Hematopoietic multipotent progenitor cell treated with erythropoietin and hydrocortisone succinate and interleukin-3 and kit ligand, for 6 days (in vitro differentiated cells): ENCODE measurements at places on chromosomes 6 and 20.

GRCh38 chr6:97423190-97423589 is 140.2 kb upstream of the MMS22L start:
- no peak for DNase-seq

GRCh38 chr20:4101271-4101670 is 85.9 kb upstream of the RNF24 start:
- no peak for DNase-seq

- no peak for DNase-seq
Measured at GRCh38 chr20:29741594-29741893, 1515.9 kb upstream of the DEFB115 start.

DNA sequence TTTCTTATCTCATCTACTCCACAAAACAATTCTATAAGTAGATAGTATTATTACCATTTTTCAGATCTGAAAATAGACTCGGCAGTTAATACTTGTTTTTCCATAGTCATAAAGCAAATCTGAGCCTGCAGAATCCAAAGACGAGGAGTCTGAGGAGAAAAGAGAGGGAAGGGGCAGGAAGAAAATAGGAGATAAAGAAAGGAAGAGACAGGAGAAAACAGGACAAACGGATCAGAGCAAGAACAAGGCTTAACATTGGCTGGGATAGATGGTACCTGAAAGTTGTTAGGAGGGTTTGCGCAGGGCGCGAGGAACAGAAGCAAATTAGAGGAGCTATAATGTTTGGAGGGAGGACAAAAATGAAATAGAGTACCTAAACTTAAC is 639 bp upstream of the PPIL1 start:
- no peak for DNase-seq

DNA sequence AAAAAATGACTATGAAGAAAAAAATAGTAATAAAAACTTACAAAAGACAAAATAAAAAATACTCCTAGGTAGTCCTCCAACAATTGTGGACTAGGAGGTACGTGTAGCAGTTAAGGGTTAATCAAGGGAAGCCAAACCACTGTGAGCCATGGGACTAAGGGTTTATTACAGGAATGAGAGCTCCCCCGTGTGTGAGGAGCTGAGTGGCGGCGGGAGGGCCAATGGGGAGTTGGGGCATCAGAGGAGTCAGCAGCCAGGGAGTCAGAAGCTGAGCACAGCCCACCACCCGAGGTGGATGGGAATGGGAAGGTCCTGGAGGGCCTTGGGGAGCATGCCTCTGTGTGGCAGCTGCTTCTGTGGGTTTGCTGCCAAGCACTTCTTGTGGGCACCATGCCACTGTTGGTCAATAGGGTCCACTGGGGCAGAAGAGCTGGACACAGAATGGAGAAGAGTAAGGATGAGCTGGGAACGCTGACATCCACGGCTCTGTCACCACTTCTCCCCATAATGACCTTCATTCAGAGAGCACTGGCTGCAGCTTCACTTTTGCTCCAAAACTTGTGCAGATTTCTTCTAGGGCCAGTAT is 373.3 kb downstream of the CDKAL1 start:
- no peak for DNase-seq

DNA sequence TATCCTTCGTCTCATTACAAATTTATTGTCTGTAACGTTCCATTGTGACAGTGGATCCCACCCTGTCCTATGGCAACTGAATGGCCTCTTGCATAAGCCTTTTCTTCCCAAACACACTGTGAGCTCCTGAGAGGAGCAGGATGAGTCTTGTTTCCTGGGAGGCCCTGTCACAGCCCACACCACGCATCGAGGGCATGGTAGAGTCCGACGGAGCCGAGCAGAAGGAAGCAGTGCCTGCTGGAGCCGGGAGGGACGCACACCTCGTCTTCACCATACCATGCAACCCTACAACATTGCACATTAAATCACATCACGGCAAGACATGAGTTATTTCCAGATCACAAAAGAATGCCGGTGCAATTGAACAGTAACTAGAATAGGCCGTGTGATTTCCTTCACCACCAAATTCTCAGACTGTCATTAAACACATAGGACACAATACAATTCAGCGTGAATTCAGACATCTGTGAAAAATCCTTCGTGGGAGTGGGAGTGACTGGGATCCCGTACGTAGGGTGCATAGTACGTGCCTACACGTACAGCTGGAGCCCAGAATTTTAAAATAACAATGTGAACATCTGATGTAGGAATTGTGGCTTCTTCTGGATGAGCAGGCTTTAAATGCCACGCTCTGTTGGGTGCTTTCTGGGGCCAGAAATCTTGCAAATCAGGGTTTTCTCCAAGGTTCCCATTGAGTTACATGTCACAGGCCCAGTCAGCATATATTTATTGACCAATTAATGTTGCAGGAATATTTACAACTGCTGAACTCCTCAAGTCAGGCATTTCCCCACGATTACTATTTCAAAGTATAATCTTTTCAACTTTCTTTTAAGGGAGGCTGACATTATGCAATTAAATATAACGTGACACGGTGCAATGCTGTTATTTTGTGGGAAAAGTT is 201.8 kb downstream of the TTLL2 start:
- no peak for DNase-seq

DNA sequence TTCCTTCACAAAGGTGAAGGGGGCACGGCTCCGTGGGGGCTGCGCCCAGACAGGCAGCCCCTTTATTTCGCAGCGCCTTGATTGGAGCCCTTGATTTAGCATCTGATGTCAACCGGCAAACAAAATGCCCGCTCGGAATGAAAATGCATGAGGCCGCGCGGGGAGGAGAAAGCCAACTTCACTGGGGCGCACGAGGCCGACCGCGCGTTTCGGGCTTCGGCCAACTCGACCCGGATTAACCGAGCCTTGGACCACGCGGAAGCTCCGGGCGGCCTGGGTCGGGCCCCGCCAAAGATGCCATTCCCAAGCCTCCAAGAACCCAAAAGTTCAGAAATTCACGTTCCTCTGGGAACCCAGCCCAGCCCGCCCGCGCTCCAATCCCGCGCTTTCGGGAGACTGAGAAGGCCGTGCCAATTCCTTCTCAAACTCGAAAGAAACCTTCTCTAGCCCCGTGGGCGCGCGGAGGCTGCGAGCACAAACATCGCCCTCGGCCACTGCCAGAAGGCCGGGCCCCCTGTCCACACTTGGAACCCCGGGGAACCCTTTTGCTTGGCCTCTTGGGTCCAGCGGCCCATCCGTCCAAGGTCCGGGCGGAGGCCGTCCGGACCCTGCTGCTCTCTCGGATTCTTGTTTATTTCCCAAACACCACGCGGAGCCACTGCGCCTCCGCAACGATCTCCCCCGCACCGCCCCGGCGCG is 879 bp upstream of the INSM1 start:
- no peak for DNase-seq

- no peak for DNase-seq
Measured at GRCh38 chr6:3707024-3707423, 44.5 kb downstream of the PXDC1 start.

DNA sequence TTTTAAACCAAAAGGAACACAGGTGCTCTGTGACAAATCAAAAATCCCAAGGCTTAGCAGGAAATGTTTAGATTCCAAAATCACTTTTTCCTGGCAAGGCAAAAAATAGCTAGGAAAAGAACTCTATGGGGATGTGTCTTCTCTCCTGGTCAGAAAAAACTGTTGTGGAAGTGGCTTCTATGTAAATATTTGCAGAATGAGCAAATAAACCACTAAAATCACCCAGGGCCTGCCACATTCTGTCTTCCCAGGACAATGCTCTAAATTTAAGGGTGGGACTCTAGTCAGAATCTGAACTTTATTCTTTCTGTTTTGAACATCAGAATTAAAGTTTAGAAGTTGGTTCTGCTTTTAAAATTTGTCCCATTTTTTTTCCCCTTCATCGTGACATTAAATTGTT is 29.3 kb downstream of the GCM1 start:
- DNase-seq, result no peak

DNA sequence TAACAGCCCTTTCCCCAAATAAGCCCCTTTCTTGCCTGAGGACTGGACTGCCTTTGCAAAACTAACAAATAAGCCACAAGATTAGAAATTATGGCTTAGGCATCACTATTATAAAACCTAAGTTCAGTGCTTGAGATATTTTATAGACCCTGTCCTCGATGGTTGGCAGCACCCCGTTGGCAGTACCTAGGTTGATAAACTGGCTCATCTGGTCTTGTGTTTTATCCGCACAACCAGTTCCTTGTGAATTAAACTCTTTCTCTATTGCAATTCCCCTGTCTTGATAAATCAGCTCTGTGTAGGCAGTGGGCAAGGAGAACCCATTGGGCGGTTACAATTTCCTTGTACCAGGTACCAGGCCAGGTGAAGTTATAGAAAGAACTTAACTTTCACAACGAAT is 6.6 kb downstream of the LRP11 start:
- DNase-seq, result no peak

- DNase-seq, result no peak
Measured at GRCh38 chr6:158033751-158034702, 52.4 kb downstream of the SYNJ2 start.

DNA sequence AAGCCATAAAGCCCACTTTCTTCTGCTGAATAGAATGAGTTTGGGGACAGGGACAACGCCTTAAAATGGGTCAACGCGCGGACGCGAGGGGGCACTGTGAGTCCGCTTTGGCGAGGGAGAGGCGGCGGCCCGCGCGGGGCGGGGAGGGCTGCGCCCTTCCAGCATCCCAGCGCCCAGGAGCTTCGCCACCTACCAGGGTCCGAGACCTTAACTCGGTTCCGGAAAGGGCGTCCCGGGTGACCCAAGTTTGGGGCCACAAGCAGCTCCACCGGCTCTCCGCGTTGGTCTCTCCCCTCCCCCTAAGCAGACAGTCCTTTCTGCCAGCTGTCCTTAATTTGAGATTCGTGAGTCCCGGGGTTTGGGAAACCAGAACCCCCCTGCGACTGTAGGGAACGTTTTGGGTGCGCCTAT is 1.8 kb upstream of the SAMD5 start:
- DNase-seq, result peak; percentile 75

- DNase-seq, result no peak
Measured at GRCh38 chr6:86511962-86512361, 425.4 kb upstream of the HTR1E start.

DNA sequence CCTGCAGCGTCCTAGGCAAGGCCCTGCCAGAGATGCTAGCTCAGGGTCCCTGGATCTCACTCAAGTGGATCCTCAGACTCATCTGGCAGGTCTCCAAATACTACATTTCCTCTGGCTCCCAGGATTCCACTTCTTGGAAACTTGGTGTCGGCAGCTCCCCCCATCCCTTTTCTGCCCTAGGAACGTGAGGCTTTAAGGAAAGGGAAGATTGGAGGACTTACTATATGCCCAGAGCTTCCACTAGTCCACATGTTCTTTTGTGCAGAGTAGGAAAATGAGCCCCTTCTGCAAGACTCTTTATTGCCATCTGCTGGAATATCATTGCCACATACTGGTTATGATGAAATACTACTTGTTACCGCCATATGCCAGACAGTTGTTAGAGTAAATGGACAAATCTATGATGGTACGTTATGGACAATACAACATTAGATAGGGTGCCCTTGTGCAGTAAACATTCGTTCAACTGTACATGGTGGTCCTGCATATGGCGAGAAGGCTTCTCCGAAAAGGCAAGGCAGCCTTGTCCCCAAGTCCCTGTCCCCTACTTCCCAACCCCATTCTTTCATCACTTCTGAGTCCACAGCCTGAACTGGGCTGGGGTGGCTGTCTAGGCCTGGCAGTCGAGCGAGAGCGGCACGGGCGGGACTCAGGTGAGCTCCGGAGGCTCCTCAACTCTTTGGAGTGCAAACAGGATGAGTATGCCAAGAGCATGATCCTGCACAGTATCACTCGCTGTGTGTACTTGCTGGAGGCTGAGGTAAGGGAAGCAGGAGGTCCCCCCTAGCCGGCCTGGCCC is 780 bp downstream of the ARMC12 start:
- DNase-seq, result peak; percentile 94

- DNase-seq, result no peak
Measured at GRCh38 chr6:44035621-44036020, 91.6 kb downstream of the MRPL14 start.

GRCh38 chr6:127247114-127248096 is 19.3 kb upstream of the RNF146 start:
- no peak for DNase-seq

DNA sequence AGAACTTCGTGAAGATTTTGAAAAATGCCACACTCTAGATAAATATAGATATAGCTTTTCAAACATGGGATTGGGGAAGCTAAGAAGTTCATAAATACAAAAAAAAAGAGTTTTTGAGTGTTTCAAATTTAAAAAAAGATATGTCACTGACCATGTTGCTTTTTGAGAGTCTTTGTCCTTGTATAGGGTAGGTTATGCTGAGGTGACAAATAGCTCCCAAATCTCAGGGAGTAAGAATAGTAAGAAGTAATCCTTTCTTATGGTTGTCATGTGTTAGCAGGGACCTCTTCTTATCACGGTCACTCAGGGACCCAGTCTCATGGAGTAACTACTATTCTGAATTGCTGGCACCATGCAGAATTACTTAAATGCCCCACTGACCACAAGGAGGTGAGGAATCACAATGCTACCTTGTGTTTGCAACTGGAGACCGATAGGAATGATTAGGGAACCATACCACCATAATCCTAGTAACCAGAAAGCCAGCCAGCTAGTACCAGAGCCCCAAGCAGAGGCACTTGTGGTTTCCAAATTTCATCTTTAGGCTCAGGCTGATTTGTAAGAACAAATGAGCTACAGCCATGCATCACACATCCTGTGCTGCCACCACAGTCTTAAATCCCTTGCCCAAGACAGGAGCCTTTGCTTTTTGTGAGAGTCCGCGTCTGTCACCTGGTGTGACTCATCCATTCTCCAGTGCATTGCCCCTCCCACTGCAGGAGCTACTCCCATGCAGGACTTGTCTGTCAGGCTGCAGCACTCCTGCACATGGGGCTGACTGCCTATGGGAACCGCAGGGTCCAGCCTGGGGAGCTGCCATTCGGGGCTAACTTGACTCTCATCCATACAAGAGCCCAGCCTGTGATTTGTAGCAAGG is 42.4 kb upstream of the ADGRF4 start:
- DNase-seq, result peak; percentile 10

DNA sequence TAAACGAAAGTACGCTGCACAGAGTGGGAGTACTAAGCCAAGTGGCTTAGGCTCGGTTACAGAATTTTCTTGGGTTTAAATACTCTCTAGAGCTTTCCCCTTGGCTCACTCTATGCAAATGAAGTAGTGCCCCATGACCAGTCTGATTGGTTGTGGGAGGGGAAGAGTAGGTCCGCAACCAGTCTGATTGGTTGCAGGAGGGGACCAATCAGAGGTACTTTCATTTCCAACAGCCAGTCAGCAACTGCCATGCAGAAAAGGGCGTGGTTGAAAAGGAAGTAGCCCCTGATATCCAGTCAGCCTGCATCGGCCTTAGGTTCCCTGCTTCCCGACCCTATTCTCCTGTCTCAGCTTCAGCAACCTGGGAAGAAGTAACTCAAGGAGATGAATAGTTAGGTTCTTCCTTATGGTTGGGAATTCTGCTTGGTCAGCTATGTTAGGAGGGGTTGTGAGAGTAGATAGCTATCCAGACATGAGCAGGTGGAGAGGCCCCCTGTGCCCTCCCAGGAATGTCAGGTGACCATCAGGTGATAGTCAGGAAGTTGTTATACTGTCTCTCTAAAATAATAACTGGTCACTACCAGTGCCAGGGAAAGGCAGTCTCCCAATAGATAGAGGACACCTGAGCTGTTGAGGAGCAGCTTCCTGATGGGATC is 57.4 kb downstream of the FARS2 start:
- no peak for DNase-seq

GRCh38 chr20:17594443-17594842 is 24.6 kb downstream of the DSTN start:
- DNase-seq, result no peak
